ENCODE measurements at places on chromosomes 6 and 20.

GRCh38 chr6:72876256-72876655 is 254.4 kb downstream of the KCNQ5 start:
- no peak for DNase-seq

DNA sequence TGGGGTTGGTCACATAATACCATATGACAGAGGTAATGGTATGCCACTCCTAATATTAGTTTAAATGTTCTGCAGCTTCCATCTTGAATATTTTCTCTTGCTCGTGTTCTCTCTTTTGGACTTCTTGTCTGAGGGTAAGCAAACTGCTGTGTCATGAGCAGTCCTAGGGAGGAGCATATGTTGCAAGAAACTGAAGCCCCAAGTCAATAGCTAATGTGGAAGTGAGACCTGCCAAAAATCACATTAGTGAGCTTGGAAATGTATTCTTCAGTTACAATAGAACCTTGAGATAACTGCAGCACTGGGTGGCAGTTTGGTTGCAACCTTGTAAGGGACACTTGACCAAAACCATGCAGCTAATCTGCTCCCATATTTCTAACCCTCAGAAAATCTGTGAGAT is 178.2 kb upstream of the IMPG1 start:
- DNase-seq, result no peak

DNA sequence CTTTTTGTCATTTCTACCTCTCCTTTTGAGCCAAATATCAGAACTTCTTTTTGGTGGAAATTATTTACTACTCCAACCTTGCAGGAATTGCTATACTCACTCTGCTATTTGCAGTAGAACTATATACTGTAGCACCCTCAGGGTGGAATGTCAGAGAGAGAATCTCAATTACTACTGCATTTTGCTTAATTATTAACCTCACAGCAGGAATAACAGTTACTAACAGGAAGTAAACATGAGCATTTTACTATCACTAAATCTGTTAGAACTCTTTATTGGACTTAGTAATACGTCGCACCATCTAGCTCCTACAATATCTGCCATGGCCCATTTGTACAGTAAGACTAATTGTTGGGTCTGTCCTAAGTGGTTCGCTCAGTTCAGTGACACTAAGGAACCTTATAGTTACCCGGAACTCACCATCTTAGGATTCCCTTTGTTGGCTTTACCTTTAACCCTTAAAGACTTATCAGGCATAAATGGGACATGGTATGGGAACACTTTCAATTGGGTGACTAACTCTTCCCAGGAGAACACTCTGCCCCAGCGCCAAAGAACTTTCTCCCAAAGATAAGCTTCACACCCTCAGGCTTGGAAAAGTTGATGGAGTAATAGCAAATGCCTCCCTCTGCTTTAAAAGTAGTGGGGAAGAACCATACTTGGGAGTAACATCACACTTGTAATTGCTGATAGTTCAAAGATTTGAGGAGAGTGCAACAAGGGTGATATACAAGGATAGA is 38.8 kb downstream of the PLN start:
- DNase-seq, result no peak

DNA sequence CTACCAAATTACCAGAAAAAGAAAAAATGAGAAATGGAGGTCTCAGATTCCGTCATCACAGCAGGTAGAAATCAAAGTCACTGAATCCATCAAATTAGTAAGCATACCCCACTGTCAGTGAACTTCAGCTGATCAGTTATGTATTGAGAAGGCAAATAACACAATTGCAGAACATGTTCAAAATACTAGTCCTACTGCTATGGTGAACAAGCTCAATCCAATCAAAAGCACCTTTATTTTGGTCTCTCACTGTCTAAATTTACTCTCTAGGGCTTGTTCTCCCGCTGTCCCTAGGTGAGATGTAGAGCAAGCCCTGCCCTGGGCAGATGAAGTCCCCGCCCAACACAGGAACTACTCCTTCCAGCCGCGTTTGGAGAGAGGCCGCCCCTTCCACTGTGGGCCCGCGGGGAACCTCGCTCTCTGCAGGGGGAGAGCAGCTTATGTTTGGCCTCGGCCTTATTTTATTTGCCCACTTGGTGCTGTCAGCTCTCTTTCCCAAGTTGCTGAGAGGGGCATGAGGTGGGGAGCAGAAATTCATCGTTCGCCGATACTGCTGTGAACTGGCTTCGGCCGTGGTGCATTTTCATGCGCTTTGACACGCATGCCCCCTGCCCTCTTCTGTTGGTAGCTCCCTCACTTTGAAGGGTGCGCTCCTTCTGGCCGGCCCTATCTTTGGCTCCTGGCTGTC is 14.3 kb upstream of the MAP1LC3A start:
- no peak for DNase-seq

DNA sequence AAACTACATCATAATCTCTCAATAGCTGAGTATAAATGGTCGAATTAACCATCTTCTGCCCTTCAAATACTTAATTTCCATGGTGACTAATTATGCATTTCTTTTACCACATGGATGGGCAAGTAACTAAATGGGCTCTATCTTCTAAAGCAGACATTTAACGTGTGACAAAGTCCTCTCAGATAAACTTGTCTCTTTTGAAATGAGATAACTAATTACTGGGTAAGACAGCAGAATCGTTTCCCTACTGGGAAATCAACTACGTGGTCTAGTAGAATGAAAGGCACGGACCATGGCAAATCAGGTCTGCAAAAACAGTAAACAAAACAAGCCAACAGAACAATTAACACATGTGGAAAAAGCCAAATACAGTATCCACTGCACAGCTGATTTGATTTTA is 137.7 kb downstream of the BACH2 start:
- DNase-seq, result no peak

DNA sequence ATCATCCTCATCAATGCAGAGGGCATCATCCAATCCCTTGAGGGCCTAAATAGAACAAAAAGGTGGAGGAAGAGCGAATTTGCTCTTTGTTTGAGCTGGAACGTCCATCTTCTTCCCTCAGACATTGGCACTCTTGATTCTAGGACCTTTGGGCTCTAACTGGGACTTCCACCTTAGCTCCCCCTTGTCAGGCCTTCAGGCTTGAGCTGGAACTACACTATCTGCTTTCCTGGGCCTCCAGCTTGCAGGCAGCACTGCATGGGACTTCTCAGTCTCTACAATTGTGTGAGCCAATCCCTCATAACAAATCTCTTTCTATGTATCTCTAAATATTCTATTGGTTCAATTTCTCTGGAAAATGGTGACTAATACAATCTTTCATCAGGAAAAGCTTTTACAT is 155.4 kb downstream of the MCHR2 start:
- DNase-seq, result no peak

GRCh38 chr20:10920396-10920795 is 246.6 kb upstream of the JAG1 start:
- DNase-seq, result no peak

- no peak for DNase-seq
Measured at GRCh38 chr6:145119081-145119480, 616.2 kb downstream of the EPM2A start.

Data from GM04503 (cell line).